ENCODE measurements at places on chromosomes 5 and 9.

GRCh38 chr9:105373723-105374122 lies 74.1 kb upstream of the FSD1L start:
- no peak for DNase-seq

- DNase-seq, result peak; percentile 36
Observed at GRCh38 chr9:15642369-15642962, 89.6 kb downstream of the CCDC171 start.

DNA sequence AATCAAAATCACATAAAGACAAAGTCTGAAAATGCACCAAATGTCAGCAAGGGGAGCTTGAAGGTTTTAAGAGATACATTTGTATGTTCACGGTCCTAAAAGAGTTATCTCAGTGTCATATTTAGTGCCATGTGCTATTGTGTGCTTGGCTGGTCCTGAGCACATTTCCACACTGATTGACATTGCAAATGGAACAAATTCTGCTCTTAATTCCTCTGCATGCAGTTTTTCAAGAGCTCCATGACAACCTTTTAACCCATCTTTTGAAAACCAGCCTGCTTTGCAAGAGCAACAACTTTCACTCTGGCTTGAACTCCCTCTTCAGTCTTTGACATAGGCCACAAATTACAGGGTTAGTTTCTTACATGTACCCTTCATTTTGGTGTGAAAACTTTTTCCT lies 175.4 kb upstream of the ACTBL2 start:
- no peak for DNase-seq

- DNase-seq, result no peak
Observed at GRCh38 chr9:5515261-5515650, 4.9 kb downstream of the PDCD1LG2 start.

- DNase-seq, result no peak
Observed at GRCh38 chr9:9950813-9951212, 662.0 kb downstream of the PTPRD start.

DNA sequence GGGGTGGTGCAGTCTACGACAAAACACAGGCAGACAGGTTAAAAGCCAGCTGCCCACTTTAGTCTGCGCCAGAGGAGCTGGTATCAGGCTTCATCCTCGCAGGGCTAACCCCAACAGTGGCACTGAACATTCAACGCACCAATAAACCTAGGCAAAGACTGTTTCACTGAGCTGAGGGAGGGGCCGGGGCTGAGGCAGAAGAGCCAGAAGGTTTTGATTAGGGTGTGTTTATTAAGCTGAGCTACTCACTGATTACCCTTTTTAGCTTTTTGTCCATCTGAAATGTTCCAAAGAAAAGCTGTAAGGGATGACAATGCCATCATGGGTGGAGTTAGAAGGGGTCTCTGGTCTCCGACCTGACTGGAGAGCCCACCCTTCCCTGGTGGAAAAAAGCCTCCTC lies 1.4 kb downstream of the ZMYND19 start:
- no peak for DNase-seq

- DNase-seq, result peak; percentile 34
Observed at GRCh38 chr9:137269231-137269772, 8.2 kb upstream of the TOR4A start.

GRCh38 chr5:90878549-90879196 lies 320.1 kb downstream of the ADGRV1 start:
- no peak for DNase-seq

DNA sequence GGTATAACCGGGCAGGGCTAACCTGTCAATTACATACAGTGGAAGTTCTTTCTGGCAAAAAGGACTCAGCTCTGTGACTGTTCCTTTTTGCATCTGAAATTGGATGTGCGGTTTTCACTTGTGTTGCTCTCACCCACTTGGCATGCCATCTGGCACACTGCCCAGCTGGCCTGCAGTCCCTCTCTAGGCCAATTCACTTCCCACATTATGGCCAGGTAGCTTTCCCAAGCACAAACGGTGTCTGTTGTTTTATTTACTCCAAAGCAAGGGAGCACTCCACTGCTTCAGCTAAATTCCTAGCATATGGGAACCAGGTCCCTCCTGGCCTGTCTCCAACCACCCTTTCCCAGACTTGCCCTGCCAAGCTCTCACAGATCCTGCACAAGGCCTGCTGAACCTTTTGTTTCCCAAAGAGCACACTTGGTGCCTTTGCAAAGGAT lies 132.5 kb downstream of the SEMA6A start:
- no peak for DNase-seq

- no peak for DNase-seq
Observed at GRCh38 chr9:33250458-33250995, 10.6 kb downstream of the SPINK4 start.

DNA sequence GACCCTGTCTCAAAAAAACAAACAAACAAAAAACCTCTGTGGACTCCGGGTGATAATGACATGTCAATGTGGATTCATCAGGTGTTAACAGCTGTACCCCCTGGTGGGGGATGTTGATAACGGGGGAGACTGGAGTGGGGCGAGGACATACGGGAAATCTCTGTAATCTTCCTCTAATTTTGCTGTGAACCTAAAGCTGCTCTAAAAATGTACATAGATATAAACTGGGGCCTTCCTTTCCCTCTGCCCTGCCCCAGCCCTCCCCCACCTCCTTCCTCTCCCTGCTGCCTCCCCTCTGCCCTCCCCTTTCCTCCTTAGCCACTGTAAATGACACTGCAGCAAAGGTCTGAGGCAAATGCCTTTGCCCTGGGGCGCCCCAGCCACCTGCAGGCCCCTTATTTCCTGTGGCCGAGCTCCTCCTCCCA lies 1.4 kb upstream of the CEL start:
- DNase-seq, result no peak

DNA sequence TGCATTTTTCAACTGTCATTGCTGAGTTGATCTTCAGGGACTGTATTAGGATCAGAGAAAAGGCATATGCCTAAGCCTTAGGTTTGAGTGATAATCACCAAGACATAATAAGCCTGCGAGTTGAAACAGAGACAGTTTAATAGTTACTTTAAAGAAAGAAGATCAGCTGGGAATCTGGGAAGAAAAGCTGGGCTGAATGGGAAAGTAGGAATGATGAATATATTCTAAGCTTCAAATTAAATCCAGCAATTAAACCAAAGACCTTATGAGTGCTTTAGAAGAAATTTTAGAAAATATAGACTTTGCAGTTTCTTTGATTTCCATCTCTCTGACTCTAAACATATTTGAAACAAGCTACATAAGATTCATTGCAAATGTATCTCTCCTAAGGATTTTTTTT lies 222.3 kb downstream of the ENC1 start:
- DNase-seq, result no peak

GRCh38 chr9:14232111-14232510 lies 81.8 kb downstream of the NFIB start:
- no peak for DNase-seq

- DNase-seq, result no peak
Observed at GRCh38 chr5:115289104-115289503, 7.3 kb downstream of the CCDC112 start.

DNA sequence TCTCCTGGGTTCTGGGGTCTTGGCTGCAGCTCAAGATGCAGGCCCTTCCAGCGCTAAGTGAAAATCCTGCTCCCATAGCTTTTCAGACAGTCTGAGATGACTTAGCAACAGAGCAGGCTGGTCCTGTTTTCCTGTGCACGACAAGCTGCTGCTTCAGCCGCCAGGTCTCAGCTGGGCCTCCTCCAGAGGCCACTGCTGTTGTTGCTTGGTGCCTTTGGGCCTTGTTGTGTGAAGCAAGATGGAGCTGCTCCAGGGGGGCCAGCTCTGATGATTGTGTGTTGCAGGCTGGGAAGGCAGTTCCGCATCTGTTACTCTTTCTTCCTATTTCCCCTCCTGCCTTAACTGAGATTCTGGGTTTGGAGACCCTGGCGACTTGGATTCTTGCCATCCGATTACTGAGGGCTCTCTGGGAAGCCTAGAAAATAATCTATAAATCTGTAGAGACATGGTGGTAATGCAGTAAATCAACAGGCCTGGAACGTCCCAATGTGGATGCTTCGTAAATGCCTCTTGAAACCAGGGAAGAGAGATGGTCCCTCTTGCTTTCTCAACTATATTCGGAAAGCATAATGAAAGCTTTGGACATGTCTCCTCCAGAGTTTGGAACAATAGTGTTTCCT lies 3.2 kb downstream of the MAP1B start:
- no peak for DNase-seq

GRCh38 chr5:79613549-79613948 lies 1.3 kb downstream of the TENT2 start:
- DNase-seq, result no peak

All from NCI-H526 (cell line).